ENCODE measurements at places on chromosomes 12 and 14.

DNA sequence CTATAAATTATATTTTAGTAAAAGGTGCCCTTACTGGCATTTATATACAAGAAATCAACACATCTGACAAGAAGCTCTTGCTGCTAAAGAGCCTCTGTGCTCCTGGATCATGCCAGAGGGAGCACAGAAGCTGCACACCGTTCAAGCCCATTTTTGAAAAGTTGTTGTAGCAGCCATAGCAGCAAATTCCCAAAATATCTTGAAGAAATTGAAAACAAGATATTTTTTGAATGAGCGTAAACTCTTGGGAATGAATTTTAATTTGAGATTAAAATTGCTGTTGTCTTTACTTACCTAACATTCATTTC lies 540 bp upstream of the CLEC2D start:
- DNase-seq = no peak

DNA sequence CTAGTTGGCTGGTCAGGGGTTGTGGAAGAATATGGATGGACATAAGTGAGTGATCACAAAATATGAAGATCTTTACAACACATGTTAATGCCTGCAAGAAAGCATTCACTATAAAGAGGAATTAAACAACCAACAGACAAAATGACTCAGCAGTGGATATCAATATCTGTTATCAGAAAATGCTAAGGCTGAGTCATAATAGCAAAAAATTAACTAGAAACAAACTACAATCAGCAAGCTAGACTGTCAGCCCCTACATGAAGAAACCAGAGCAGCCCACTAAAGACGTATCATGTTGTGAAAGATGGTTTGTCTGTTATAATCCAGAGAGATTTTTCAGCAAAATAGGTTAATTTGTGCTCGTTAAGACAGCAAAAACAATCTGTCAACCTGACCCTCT lies 472.9 kb downstream of the NELL2 start:
- DNase-seq = no peak

- DNase-seq = no peak
These were observed 612 bp upstream of the SLC25A3 start for GRCh38 chr12:98592825-98593322.

DNA sequence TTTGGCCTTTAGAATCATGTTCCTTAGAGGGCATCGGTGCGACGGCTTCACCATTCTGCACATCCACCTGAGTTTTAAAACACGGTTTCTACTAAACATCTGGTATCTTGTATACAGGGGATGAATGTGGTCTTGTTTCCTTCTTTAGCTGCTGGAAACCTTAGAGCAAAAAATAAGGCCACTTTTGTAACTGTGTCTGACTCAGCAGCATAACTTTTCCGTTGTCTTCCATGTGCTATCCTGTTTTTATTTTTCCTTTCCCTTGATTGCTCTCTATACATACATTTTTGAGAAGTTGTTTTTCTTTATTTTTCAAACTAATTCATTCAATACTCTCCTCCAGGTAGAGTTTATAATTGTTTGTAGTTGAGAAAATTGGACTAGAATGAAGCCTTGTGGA lies 108.8 kb upstream of the PCED1B start:
- DNase-seq = no peak

DNA sequence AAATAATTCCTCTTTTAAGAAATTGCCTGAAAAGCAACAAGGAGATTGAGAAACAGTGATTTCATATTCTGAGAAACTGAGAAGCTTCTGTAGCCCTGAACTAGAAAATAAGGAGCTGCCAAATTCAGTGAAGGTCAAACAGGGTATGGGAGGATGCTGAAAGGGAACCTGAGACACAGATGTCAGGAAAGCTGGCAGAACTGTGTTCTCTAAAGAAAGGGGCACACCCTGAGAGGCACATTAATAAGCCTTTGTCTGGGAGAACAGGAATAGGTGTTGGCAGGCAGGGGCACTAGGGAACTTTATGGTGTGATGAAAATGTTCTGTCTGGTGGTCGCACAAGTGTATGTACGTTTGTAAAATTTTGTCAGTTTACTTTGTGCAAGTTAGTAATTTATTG lies 29.6 kb downstream of the VRK1 start:
- no peak for DNase-seq

- DNase-seq = peak; percentile 86
These were observed 482 bp downstream of the TMEM30B start for GRCh38 chr14:61280526-61281185.

- no peak for DNase-seq
These were observed 86.2 kb upstream of the DCD start for GRCh38 chr12:54734196-54734950.

DNA sequence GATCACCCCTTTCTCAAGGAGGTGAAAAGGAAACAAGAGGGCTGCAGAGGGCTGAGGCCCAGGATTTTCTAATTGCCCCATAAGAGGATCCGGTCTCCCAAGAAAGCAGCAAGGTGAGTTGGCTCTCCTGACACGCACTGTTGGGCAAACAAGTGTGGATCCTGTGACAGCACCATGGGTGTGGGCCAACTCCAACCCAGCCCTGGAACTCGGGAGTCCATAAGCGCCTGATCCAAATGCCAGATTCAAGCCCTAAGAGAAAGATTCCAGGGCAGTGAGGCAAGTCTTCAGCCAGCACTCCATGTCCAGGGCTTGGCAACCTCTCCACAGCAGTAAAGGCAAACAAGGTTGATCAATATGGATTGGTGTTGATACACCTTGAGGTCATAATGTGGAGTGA lies 33.1 kb downstream of the KCNA5 start:
- no peak for DNase-seq

GRCh38 chr12:46959502-46959901 lies 119.9 kb upstream of the PCED1B start:
- DNase-seq = no peak

DNA sequence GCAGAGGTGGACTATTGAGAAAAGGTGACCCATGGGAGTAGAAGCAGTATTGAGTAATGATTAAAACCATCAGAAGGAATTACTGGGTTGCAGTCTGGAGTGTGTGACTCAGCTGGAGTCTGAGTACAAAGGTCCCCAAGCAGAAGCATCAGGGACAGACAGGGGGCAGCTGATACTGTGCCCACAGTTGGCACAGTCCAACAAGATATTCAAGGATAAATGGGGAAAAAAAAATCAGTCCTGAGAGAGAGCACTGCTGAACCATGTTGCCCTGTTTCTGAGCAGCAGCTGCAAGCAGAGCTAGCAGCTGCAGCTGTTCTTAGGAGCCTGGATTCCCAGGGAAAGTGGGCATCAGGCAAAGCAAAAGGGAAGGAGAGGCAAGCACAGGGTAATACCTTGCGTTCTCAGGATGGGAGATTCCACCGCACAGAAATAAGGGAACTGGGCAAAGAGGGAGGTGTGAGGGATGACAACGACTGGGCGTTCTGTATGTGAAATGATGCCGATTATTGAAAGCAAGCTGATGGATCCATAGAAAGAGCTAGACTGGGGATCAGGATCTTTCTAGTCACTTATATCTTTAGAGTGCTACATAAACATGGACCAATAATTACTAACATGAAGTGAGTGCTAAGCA lies 17.7 kb downstream of the NEUROD4 start:
- DNase-seq = no peak

DNA sequence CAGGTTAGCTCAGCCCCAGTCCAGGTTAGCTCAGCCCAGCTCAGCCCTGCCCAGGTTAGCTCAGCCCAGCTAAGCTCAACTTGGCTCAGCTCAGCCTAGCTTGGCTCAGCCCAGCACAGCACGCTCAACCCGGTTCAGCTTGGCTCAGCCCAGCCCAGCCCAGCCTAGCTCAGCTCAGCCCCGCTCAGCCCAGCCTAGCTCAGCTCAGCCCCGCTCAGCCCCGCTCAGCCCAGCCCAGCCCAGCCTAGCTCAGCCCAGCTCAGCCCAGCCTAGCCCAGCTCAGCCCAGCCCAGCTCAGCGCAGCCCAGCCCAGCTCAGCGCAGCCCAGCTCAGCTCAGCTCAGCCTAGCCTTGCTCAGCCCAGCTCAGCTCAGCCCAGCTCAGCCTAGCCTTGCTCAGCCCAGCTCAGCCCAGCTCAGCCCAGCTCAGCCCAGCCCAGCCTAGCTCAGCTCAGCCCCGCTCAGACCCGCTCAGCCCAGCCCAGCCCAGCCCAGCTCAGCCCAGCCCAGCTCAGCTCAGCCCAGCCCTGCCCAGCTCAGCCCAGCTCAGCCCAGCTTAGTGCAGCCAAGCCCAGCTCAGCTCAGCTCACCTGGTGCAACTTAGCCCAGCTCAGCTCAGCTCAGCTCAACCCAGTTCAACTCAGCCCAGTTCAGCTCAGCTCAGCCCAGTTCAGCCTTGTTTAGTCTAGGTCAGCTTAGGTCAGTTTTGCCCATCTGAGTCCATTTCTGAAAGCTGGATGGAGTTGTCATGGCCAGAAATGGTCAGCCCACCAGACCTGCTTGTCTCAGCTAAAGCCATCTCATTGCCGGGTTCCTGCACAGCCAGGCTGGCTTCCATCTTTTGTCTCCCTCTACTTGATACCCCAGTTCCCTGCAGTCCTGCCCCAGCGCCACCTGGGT lies 333.6 kb downstream of the TMEM121 start:
- DNase-seq = peak; percentile 45

GRCh38 chr12:128820723-128821432 lies 2.9 kb downstream of the SLC15A4 start:
- no peak for DNase-seq

DNA sequence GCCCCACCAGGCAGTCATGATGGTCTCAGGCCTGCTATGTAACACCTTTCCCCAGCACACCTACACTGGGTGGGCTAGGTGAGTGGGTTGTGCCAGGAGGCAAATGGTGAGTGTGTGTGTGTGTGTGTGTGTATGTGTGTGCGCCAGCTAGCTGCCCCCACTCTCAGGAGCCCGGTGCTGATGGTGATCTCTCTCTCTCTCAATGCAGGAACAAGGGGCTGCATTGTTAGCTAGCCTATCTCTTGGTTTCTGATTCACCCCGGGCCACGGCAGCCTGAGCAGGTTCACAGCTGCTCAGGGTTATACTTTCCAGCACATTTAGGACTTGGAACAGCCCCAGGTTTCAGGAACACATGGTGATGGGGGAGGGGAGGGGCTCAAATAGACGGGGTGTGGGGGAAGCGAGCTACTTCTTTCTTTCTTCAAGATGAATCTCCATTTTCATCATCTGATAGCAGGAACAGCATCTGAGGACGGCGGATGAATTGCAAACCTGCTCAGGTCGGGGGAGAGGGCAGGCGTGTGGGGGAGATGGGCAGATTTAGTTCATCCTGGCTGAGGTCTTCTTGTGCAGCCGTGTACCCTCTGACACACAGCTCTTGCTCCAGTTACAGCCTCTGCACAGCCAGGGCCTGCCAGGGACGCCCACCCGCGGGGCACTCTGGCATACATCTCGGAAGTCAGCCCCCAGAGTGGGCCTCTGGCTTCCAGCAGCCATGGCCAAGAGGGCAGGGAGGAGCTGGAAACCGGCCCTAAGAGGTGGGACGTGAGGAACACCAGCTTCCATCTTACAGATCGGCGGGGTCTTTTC lies 137.6 kb downstream of the ZFP36L1 start:
- peak; percentile 16 for DNase-seq

GRCh38 chr14:22979748-22980392 lies 2.5 kb downstream of the AJUBA start:
- DNase-seq = no peak

DNA sequence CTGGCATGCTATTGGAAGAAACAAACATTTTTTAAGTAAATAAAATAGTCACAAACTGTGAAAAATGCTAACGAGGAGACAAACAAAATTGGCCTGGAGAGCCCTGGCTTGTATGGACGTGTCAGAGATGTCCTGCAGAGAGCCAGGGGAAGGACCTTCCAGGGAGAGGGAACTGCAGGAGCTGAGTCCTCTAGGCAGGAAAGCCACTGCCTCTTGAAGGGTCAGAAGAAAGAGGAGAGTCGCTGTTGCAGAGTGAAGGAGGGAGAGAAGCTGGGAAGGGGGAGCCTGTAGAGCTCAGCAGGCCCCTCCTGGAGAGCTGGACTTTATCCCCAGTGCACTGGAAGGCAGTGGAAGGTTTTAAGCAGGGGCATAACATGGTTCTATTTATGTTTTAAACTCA lies 80.3 kb upstream of the PWP1 start:
- DNase-seq = no peak

- DNase-seq = no peak
These were observed 22.7 kb downstream of the MFAP5 start for GRCh38 chr12:8639936-8640335.

DNA sequence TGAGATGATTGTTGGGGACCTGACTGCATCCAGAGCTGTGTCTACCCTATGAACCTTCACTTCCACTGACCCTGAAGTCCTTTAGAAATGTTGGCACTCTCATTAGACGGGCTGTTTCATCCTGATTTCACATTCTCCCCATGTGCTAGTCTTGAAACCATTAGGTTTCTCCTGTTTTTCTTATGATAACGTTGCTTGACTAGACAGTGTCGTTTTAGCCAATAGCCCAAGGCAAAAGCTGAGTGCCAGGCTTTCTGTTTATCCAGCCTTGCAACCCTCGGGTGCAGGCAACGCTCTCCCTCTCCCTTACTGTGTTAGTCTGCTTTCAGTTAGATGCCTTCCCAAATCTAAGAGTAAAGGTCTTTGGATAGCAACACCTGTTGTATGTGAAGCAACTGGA lies 30.1 kb downstream of the DACT1 start:
- DNase-seq = no peak

GRCh38 chr14:91585856-91586255 lies 75.7 kb upstream of the PPP4R3A start:
- no peak for DNase-seq

- no peak for DNase-seq
These were observed 118.9 kb downstream of the GARIN6 start for GRCh38 chr12:99766408-99766807.

- DNase-seq = no peak
These were observed 77.9 kb downstream of the SPATA7 start for GRCh38 chr14:88463318-88463717.

DNA sequence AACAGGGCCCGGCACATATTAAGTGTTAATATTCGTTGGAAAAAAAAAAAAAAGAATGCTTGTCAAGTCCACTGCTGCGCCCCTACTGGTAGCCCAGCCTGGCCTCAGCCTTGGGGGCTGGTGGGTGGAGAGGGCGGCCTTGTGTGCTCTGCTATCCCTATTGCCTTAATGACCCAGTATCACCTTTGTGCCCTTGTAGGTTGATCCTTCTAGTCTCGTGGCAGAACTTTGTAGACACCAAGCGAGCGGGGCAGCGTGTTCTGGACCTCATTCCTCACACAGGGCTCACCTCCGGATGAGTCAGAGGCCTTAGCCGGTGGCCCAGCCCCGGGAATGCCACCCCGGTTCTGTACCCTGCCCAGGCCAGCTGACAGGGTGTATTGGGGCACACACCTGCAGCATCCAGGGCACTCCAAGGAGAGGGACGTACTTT lies 1.8 kb upstream of the RCOR1 start:
- no peak for DNase-seq

DNA sequence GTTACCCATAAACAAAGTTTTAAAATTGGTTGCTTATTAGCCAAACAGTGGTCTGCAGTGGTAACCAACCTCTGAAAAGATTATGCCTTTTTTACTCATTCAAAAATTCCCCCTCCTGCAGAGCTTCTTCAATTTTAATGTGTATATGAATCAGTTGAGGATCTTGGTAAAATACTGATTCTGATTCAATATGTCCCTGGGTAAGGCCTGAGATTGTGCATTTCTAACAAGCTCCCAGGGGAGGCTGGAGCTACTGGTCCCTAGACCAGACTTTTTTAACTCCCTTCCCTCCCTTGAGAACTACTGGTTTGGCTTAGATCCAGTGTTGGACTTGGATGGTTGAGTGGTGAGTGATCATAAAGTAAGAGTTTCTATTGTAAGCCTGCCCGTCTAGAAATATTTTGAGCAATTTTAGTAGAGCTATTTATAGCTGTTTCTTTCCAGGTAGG lies 90.2 kb downstream of the FUT8 start:
- no peak for DNase-seq

Measured in stimulated activated CD8-positive, alpha-beta memory T cell treated with anti-CD3 and anti-CD28 coated beads, Interleukin-4, amount 100 ng/mL, for 48 hours (primary cell).